ENCODE measurements at places on chromosomes 5 and 9.

DNA sequence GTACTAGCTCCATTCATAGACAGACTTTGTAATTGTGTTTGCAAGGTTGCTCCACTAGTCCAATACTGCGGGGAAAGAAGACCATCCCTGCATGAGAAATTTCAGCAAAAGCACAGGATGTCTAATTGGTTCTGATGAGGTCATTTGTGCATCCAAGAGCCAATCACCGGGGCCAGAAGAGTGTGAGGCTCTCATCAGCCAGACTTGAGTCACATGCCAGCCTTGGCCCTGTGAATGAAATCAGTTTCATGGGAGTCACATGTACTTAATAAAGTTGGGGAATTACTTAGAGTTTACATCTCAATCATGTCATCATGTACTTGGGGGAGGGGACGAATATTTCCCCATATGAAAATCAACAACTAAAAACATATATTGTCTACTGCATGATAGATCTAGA, 1236.0 kb downstream of the MAT2B start:
- DNase-seq = no peak

DNA sequence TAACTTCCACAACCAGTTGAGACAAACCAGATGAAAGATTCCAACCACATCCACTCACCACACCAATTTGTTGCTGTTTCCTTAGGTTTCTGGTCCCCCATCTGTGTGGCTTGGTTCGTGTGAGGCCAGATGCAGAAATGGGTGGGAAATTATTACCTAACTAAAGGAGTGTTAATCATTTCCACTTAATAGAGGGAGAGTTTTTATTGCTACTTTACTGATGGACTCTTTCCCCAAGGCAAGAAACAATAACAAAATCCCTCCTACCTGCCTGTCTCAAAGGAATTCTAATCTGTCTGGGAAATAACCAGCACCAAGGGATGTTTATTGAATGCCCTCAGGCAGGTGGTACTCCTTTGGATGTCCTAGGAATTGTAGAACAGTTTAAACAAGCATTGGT, 76.3 kb downstream of the TMEM167A start:
- no peak for DNase-seq

GRCh38 chr5:10133830-10134229, 115.9 kb downstream of the ATPSCKMT start:
- DNase-seq = no peak

DNA sequence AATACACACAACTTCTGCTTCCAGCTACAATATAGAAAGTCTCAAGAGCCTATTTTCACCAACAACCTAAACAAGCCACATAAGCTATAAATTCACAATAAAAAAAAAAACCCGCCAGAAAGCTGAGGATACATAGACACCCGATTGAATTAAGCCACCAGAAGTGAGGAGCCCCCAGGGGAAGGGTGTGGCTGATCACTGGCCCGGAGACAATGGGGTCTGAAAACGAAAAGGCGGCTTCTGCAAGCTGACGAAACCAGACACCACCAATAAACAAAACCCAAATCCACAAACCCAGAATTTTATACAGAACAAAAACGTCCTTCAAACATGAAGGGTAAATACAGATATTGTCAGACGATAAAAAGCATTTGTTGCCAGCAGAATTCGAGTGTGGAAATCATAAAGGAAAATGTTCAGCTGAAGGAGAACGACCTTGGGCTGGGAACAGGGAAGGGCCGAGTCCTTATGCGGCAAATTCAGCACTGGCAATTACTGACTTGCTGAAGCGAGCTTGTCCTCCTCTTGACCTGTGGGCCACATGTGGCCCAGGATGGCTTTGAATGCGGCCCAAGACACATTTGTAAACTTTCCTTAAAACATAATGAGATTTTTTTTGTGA, 39.6 kb upstream of the CEP72 start:
- no peak for DNase-seq

DNA sequence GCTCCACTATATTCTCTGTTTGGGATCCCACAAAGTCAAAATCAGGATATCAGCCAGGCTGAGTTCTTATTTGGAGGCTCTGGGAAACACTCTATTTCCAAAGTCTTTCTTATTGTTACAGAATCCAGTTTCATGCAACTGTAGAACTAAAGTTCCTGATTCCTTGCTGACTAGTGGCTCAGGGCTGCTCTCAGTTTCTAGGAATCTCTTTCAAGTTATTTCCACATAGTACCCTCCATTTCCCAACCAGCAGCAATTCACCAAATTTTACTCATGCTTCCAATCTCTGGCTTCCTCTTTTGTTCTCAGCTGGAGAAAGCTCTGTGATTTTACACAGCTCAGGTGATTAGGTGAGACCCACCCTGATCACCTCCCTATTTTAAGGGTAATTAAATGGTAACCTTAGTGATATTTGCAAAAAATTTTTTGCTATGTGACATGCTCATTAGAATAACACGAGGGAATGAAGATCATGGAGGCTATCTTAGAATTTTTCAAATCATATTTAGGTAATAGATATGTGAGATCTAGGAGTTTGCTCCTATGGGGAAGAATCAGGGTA, 794.9 kb upstream of the ARRDC3 start:
- no peak for DNase-seq

- DNase-seq = no peak
These were observed 110.7 kb upstream of the TRIM32 start for GRCh38 chr9:116576386-116576785.

GRCh38 chr5:98415663-98416062, 357.8 kb upstream of the RGMB start:
- no peak for DNase-seq

GRCh38 chr5:5486122-5486521, 63.6 kb downstream of the ICE1 start:
- DNase-seq = no peak

GRCh38 chr5:133307275-133307674, 255.5 kb downstream of the HSPA4 start:
- DNase-seq = no peak

- peak; percentile 71 for DNase-seq
These were observed 5.1 kb downstream of the SPZ1 start for GRCh38 chr5:80324912-80325311.

DNA sequence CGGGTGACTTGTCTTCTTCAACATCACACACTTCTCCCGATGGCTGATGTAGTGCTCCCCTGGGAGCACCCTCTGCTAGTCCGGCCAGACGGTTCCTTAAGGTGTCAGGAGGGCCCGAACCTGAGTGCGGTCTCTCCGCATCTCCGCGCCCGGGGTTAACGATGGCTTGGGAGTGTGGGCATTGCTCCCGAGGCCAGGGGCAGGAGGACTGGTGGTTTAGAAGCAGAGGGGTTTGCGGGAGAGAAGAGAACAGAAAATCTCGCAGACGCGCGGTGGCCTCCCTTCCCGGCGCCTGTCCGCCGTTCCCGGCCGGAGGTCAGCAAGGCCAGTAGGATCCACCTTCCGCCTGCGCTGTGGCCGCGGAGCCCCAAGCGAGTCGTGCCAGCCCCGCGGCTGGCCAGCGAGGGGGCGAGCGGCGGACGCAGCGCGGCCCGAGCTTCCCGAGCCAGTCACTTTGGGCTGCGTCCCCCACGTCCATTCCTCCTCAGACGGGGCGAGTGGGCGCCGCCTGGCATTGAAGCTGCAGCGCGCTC, 700 bp downstream of the CDO1 start:
- no peak for DNase-seq

- no peak for DNase-seq
These were observed at the start of gene ACSL6 for GRCh38 chr5:132011622-132012343. Gene ACSL6, minus strand, starts transcription at chr5:132011658. Its CDS starts 105 bp downstream, at chr5:132011553.

DNA sequence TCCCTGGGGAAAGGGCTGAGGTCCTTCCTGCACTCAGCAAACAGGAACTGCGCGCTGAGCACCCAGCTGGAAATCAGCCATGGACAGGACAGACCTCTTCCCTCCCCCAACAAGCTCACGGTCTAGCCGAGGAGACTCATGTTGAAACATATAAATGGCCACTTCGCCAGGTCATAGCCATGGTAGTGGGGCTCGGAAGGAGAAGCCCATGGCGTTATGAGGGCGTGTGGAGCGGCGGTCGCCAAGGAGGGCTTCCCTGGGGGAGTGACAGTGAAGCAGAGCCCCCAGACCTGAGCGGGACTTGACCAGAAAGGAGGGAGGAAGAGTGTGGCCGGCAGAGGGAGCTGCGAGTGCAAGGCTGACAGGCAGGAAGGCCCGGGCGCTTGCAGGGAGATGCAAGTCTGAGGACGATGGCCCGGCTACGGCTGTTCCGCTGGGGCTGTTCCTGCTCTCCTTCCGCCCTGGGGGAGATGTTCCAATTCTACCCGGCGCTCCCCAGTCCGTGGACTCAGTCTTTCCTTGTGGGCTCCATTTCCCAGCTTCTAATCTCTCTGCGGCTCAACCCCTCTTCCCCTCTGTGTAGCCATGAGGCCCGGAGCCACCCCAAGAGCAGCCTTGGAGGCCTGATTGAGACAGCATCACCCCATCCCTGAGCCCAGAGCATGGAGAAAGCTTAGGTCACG, 43.9 kb upstream of the PRRC2B start:
- DNase-seq = no peak

DNA sequence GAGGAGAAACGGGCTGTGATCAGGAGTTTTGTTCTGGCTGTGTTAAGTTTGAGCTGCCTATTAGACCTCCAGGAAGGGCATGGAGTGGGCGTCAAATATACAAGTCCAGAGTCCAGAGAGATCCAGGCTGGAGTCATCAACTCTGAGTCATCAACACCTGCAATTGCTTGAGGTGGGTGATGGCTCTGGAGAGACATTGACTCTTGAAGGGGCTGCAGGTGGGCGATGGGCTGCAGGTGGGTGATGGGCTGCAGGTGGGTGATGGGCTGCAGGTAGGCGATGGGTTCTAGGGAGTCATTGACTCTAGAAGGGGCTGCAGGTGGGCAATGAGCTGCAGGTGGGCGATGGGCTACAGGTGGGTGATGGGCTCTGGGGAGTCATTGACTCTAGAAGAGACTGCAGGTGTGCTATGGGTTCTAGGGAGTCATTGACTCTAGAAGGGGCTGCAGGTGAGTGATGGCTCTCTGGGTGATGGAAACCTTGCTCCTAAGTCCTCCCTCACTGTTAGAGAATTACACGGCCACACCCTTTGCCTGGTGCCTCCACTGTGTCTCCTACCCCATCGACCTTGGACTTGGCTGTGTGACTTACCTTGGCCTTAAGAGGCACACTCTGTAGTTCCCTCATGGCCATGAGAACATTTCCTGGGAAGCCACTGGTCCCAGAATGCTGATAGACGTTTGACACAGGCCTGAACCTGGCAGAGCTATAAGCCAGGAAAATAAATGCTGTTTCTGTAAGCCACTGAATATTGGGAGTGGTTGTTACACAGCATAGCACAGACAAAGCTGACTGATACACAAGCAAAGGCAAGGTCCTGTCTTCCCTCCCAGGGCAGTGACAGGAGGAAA, 10.4 kb upstream of the FIBCD1 start:
- no peak for DNase-seq

- no peak for DNase-seq
These were observed 286.5 kb downstream of the MAST4 start for GRCh38 chr5:66882606-66883227.

- DNase-seq = no peak
These were observed 8.6 kb downstream of the C9orf72 start for GRCh38 chr9:27564670-27565069.

DNA sequence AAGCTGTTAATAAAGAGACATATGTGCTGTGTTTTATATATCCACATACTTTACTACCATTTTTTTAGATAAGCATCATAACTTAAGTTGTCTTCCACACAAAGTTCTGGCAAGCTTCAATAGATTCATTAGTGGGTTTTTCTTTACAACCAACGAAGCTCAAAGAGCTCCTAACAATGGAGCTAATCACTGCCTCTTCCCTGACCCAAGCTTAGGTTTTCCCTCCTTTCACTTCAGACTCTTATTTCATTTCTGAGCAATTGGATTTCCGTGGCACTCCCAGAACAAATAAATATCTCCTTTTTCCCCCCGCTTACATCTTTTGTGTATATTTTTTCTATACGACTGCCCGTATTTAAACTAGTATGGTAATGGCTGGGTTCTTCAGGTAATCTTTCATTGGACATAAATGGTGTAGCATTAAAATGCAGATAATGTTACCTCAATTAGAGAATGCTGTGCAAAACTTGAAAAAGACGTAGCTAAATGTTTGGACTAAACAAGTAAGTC, 275.5 kb upstream of the TMEM161B start:
- DNase-seq = no peak

- no peak for DNase-seq
These were observed 198.1 kb downstream of the C9orf50 start for GRCh38 chr9:129422843-129423192.

DNA sequence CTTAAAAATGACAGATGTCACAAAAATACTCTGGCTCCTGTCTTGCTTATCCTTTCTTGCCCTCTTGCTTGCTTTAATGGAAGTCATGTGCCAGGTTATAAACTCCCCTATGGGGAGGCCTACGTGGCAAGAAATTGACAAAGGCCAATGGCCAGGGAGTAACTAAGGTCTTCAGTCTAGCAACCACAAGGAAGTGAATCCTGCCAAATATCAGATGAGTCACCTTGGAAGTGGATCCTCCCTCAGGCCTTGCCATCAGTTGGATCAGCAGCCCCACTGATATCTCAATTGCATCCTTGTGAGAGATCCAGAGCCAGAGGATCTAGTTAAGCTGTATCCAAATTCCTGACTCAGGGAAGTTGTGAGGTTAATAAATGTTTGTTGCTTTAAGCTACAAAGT, 82.8 kb downstream of the CAAP1 start:
- DNase-seq = no peak

- no peak for DNase-seq
These were observed 320.4 kb upstream of the CCNH start for GRCh38 chr5:87732875-87733768.

DNA sequence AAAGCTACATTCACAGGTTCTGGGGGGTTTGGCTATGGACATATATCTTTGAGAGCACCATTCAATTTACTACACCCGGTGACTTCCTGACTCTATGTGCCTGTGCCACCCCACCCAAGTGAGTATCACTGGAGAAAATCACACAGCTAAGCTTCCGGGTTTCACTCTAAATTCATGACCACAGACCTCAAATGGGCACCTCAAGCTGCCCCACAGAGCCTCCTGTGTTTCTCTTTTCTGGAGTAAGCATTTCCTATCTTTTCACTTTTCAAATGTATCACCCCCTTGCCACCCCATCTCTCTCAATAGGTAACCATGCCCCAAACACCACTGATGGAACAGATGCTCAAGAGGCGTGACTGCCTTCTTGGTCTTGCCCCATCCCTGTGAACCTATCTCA, 49.2 kb upstream of the NEK6 start:
- DNase-seq = no peak

GRCh38 chr5:8226148-8226547, 357.2 kb downstream of the MTRR start:
- no peak for DNase-seq

- DNase-seq = no peak
These were observed 64.4 kb downstream of the CMYA5 start for GRCh38 chr5:79753877-79754645.

GRCh38 chr9:88682431-88682831, 147.5 kb downstream of the NXNL2 start:
- no peak for DNase-seq

GRCh38 chr5:143258559-143259253, 144.8 kb downstream of the NR3C1 start:
- DNase-seq = no peak

- no peak for DNase-seq
These were observed 129.1 kb downstream of the PDZD2 start for GRCh38 chr5:31768046-31768445.

All from SK-N-MC (cell line).